ENCODE measurements at places on chromosomes 11 and 22.

DNA sequence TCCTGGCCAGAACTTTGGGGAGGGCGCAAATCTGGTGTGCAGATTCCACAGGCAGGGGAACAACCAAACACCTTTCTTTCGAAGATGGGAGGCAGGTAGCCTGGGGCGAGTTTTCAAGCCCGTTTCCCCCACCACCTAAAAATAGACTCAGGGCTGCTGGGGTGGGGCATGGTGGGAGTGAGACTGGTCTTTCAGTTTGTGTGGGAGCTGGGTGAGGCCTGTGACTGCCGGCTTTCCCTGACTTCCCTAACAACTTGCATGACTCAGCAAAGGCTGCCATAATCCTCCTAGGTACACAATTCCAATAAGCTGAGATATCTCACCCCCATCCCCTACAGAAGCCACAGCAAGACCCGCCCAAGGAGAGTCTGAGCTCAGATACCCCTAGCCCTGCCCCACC is 4.3 kb upstream of the OR5B12 start:
- DNase-seq = no peak

- DNase-seq = no peak
These were observed 484.7 kb upstream of the TENM4 start for GRCh38 chr11:79925570-79925969.

DNA sequence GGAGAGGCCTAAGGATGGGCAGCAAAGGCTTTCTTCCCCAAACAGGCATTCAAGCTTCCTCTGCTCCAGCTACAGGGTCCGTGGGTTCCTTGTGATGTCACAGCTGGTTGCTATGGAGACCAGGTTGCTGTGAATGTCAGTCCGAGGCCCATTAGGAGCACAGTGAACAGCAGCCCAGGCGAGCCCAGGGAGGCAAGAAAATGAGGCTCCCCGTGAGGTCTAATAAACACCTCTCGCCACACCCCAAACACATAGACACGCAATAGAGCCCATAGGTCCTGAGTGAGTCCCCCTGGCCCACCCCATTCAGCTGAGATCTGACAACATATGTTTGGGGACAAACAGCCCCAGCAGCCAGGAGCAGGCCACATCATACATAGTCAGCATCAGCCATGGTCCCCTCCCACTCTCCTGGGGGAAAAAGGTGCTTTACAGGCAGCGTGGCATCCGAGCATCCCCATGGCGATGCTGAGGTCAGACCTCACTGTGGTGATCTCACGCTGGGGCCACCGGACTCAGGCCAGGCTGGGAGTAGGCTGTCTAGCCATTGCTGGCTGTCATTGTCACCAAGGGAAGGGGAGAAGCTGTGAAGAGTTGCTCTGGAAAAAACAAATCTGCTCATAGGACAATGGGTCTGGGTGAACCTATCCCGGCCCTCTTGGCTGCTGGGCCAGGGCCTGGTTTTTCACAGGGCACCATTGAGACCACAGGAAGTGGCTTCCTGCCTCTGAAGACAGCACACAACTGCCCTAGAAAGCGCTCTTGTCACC is 23.1 kb upstream of the TP53I11 start:
- DNase-seq = no peak

GRCh38 chr11:66081505-66081904 is 11.4 kb downstream of the PACS1 start:
- DNase-seq = no peak

GRCh38 chr11:5631969-5632635 is 7.3 kb downstream of the TRIM34 start:
- DNase-seq = no peak
